ENCODE measurements at places on chromosomes 7 and 10.

DNA sequence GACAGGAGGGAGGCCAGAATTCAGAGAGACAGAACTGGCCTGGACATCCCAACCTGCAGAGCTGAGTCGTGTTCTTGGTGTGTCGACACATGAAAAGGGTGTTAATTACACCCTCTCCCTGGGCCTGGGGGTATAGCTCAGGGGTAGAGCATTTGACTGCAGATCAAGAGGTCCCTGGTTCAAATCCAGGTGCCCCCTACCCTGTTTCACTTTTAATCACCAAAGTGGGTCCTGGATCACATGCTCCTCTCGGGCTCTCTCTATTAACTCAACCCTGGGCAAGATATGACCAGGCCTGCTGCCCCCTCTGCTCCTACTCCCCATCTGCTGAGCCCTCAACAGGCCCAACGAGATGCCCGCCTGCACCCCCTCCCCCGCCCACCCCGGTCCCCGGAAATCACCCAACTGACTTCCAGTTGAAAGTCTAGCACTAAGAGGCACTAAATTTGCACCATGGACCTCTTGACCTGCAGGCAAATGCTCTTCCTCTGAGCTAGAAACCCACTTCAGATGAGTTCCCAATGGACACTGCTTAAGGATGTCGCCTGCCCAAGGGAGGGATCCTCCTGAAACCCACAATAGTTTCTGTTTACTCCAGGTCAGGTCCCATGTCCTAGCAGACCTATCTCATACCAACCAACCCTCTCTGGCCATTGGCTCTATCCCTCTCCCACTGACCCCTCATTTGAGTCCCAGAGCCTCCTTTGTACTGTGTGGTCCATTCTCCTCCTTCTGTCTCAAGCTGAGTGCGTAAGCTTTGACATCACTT is 137.6 kb downstream of the ZNF467 start:
- peak; percentile 86 for DNase-seq

- no peak for DNase-seq
Observed at GRCh38 chr7:41238851-41239331, 464.0 kb downstream of the INHBA start.

DNA sequence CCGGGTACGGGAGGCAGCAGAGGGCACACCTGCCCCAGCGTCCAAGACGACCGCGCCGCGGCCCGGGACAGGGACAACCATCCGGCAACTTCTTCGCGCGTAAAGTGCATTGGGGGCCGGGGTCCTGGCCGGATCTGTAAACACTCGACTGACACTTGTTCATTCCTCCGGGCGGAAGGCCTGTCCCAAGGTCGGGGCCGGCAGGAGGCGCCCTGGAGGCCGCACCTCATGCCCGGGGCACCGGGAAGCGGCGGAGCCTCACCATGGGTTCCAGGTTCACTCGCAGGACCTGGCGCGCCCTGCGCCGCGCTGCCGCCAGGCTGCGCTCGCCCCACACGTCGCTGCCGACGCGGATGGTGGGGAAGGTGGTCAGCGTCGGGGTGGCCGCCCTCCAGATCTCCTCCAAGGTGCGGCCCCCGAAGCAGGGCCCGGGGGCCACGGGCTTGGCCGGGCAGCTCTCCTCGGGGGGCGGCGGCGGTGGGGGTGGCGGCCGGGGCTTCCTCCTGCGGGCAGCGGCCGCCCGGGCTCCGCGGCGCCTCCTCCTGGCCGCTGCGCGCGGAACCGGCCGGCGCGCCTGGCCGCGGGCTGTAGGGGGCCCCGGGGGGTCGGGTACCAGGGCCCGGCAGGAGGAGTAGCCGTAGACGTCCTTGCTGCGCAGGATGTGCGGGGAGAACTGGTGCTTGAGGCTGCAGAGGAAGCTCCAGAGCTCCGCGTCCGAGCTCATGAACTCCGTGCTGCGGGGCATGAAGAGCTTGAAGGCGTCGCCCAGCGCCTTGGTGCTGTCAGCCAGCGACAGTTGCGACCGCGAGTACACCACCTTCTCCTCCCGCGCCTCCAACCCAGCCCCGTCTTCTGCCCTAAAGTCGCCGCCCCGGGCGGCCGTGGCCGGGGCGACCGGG is 746 bp downstream of the CCDC71L start:
- peak; percentile 92 for DNase-seq

GRCh38 chr7:30556840-30557239 is 37.8 kb upstream of the GARS1 start:
- DNase-seq: no peak

DNA sequence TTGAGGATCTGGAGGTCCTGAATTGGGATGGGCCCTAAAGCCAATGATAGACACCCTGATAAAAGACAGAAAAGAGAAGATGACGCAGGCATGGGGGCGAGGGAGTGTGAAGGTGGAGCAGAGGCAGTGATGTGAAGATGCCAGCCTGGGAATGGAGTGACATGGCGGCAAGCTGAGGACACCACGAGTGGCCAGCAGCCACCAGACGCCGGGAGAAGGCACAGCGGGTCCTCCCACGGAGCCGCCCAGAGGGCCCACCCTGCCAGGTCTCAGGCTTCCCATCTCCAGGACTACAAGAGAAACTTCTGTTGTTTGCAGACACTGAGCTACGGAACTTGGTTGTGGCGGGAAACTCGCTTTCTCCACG is 44.9 kb downstream of the DPYSL4 start:
- DNase-seq: no peak

DNA sequence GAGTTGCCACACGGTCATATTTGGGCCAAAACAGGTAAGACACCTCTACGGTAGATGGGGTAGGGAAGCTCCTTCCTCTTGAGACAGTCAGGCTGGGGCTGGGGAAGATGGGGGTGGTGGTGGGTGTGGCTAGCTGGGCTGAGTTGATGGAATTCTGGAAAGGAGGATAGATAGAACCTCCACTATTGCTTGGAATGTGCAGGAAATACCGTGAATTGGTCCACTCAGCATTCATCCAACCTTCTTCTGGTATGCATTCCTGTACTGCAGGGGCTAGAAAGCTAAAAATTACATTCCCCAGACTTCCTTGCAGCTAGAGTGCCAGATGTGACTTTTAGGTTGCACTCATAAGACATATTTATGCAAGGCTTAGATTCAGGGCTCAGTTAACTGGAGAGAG is 24.8 kb downstream of the TLX1 start:
- no peak for DNase-seq
